ENCODE measurements at places on chromosomes 2 and 18. TPM values are rescaled to one million over a fixed set of nuclear protein-coding genes. Genes with fewer than 3 reads are reported as not detected.

Gene NTSR2
- total RNA-seq: not detected

Gene IL36B
- total RNA-seq: not detected

Gene CCDC138
- total RNA-seq: 4.5 TPM

DNA sequence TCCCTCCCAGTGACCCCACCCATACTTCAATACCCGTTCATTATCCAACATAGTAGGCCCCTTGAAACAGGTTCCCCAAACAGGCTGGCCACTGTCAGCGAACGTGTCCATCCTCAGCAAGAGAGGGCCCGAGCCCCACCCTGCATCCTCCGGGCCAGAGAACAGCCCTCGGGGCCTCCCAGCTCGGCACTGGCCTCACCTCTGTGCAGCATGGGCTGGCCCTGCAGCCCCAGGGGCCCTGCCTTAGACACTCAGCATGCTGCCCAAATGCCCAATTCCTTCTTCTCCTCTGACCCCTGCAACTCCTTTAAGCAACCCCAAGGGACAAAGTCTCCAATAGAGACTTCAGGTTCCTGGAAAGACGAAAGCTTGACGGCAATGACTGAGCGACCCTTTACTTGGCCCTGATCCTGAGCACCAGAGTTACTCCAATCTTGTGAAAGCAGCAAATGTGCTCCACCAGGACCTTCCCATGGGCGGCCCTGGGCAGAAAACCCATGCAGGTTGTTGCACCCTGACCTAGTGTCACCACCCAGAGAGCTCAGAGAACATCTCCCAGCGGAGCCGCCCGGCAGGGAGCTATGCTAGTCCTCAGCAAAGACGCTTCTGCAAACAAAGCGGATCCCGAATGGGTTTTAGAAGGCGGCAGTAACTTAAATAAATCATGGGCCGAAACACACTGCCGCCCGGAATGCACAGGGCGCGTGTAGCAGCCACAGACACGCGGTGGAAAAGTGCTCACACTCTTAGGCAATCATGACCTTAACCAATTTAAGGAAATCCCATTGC is 782 bp downstream of the COL6A3 start:
- DNase-seq: no peak

- DNase-seq: no peak
Measured at GRCh38 chr18:59155153-59155552, 15.5 kb downstream of the SEC11C start.

- DNase-seq: no peak
Measured at GRCh38 chr2:152534460-152535135, 182.7 kb downstream of the PRPF40A start.

DNA sequence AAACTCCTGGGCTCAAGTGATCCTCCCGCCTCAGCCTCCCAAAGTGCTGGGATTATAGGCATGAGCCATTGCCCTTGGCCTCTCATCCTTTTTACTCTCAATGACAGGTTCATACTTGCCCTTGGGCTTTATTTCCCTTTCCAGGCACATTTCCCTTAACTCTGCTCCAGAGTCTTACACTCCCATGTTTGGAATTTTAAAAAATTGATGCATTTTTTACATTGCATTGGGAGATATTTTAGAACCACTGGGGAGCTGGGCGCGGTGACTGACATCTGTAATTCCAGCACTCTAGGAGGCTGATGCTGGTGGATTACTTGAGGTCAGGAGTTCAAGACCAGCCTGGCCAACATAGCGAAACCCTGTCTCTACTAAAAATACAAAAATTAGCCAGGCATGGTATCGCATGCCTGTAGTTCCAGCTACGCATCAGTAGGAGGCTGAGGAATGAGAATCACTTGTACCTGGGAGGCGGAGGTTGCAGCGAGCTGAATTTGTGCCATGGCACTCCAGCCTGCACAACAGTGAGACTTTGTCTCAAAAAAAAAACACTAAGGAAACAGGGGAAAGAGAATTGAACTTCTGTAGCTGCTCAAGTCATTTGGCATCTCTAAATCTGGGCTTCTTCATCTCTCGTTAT is 18.2 kb downstream of the TGIF1 start:
- DNase-seq: no peak

GRCh38 chr2:106073678-106074406 is 120.3 kb downstream of the UXS1 start:
- no peak for DNase-seq

- no peak for DNase-seq
Measured at GRCh38 chr2:206443735-206444527, 599 bp downstream of the ADAM23 start.
